NCI-H2171 treated with DMSO at 0.1 percent for 48 hours (cell line): ENCODE measurements at places on chromosomes 5 and 9.

DNA sequence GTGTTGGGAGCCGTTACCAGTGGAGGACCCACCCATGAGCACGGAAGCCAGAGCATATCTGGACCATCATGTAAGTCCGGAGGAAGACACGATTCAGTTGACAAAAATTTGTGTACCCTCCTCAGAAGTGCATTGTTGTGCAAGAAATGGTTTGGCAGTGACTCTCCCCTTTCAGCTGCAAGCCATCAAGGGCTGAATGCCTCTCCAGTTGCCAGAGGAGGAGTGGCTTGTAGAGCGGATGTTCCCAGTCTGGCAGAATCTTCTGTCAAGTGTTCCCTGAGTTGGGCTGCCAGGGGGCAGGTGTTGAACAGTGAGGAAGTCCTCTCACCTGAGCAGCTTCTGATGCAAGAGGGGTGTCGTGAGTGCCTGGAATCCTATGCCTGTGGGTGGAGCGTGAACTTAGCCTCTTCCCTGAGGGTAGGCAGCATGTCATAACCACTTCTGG is 27.6 kb upstream of the CDKN2AIPNL start:
- peak; percentile 22 for DNase-seq

DNA sequence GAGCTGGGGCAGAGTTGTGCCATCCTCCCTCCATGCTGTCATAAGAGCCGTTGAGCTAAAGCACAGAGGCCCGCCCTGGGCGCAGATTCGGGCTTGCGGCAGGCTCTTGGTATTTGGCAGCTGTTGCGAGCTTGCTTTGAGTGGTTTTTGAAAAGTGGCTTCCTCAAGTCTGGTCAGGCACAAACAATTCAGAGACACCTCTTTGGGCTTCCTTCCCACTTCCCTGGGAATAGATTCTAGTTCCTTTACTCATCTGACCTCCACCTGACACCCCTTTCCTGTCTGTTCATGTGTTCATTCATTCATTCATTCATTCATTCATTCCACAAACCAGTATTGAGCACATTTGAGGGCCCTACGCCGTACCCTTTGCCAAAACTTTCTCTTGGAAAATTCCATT is 27.4 kb downstream of the NCS1 start:
- peak; percentile 85 for DNase-seq

DNA sequence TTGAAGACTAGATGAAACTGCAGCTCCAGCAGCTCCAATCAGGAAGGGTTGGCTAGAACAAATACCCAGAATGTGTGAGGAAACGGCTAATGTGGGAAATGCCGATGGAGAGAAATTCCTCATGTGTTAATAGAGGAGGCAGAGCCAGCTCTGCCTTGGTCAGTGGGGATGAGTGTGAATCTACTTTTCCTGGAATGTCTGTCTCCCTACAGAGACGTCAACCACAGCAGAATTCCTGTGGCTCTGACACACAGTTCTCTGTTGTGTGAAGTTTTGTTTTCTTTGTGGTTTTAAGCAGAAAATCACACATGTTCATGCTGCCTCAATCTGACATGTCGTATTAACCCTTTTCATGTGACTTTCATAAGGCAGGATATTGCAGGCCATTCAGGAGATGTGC is 476.6 kb upstream of the WWC1 start:
- no peak for DNase-seq

- no peak for DNase-seq
Observed at GRCh38 chr5:154786414-154786813, 31.2 kb downstream of the LARP1 start.

DNA sequence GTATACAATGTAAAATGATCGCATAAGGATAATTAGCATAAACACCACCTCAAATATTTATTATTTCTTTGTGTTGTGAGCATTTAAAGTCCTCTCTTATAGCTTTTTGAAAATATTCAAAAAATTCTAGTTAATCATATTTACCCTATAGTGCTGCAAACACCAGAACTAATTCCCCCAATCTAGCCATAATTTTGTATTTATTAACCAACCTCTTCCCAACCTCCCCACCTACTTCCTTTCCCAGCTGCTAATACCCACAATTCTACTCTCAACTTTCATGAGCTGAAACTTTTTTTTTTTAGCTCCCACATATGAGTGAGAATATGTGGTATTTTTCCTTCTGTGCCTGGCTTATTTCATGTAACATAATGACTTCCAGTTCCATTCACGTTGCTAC is 317.8 kb upstream of the ATP10B start:
- DNase-seq: no peak

DNA sequence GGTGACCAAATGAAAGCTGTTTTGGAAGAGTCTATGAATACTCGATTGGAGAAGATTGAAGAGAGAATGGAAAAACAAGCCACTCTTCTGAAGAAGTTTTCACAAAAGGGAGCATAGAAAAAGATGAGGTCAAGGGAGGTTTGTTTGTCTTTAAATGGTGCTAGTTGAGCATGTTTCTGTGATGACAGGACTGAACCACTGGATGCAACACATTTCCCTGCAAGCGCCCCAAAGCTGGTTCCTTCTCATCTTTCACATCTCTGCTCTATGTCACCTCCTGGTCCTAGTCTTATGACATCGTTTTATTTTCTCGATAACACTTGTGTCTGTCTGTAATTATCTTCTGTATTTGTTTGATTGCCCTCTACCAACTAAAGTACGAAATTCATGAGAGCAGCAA is 3.8 kb upstream of the CCDC192 start:
- DNase-seq: no peak

- no peak for DNase-seq
Observed at GRCh38 chr5:79560771-79561524, 47.0 kb upstream of the HOMER1 start.

DNA sequence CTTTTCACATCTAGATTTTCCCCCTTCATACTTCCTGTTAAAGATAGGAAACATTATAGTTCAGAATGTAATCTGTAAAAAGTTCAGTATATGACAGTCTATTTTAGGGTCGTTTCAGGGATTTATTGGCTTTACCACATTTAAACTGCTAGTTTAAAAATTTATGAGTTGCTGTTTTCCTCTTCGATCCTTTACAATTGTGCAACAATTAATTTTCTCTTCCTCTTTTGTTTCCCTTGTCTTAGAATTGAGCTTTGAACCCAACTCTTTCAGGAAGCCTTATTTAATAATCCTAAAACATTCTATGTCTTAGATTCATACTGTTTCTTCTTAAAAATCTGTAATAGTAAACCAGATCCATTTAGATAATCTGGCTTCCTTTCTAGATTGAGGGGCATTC is 16.4 kb downstream of the ZSWIM6 start:
- DNase-seq: no peak

DNA sequence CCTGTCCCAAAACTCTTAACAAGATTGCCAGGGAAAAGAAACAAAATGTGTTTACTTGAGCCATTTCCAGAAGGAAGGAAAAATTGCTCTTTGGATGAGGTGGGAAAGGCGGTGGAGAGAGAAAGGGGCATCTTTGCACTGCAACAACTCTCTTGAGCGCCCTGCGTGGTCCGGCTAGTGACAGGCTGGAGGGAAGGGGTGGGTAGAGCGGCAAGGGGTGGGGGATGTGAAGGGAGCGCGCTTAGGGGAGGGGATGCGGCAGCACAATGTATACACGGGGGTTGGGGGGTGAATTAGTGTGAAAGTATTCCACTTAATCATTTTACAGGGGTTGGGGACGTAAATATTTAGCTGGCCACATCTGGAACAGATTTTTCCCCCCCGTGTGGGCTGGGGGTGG is 1.3 kb downstream of the FGF10 start:
- DNase-seq: no peak

- DNase-seq: no peak
Observed at GRCh38 chr9:91646702-91647101, 223.1 kb upstream of the NFIL3 start.

DNA sequence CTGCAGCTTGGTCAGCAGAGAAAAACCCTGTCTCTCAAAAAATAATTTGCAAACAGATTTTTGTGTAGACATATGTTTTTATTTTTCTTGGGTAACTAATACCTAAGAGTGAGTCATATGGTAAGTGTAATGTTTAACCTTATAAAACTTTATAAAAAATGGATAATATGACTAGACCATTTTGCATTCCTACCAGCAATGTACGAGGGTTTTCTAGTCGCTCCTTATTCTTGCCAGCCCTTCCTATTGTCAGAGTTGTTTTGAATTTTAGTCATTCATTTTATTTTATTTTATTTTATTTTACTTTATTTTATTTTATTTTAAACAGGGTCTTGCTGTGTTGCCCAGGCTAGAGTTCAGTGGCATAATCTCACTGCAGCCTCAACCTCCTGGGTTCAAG is 37.8 kb downstream of the RABGAP1 start:
- DNase-seq: peak; percentile 1

DNA sequence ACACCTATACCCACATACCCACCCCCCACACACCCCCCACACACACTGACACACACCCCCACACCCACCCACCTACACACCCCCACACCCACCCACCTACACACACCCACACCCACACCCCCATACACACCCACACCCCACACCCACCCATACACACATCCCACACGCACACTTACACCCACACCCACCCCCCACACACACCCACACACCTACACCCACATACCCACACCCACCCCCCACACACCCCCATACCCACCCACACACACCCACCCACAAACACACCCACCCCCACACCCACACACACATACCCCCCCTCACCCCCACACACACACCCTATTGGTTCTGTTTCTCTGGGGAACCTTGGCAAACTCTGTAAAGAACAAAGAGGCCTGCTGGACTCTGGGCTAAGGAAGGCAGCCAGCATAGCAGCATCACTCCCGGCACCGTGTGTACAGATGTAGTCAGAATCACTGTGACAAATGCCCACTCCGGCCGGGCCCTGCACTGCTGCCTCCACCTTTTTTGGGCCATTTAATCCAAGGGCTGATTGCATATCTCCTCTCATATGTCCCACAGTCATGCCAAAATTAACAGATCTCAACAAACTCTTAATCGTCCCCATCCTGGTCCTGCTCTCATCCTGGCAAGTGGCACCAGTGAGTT is 42.3 kb downstream of the COL23A1 start:
- no peak for DNase-seq

GRCh38 chr5:179258001-179258921 is 87.0 kb downstream of the ADAMTS2 start:
- no peak for DNase-seq

DNA sequence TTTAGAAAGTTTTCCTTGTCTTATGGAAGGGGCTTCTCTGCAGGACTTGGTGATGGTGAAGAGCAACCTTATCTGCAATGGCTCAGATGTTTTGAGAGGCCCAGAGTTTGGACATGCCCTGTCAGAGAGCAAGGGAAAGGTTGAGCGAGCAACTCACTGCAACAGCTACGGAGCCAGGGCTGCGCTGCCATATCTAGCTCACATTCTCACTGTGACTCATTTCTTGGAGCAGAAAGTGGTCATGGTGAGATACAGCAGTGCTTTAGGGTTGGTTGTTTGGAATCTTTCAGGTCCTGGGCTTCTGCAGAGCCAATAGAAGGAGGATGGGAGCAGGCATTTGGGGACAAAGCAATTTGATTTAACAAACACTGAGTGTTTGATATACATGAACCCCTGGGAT is 12.3 kb downstream of the GLRA1 start:
- no peak for DNase-seq

DNA sequence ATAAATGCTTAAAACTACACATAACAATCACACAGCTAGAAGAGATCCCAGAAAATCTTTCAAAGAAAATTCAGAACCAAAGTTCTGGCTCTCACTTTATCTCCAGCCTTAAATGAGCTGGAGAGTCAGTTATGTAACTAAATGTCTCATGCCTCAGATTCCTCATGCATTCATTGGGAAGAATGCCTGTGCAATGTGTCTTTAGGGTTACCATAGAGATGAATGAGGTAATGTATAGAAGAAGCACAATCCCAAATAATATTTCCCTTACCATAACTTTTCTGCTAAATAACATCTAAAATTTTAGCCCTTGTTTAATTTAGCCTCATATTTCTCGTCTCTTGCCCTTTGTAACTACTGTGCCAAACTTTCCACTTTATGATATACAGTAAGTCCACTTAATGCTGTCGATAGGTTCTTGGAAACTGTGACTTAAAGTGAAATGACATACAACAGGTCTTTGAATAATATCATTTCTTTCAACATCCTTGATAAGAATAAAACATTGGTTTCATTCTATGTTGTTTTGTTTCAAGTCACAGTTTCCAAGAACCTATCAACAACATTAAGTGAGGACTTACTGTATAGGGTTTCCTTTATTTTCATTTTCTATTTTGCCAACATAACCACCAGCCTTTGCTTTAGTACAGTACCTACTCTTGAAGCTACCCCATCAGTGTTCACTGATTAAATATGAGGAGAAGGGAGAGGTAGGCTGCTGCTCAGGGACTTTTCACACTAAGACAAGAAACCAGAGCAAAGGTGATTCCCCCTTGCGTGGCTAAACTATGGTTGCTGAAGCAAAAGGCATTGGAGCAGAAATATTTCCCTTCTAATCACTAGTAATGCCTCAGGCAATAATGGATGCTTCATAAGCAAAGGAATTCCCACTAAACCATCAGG is 295.7 kb upstream of the PTGER4 start:
- DNase-seq: no peak

GRCh38 chr5:176611435-176611834 is 1.5 kb upstream of the GPRIN1 start:
- DNase-seq: no peak

- peak; percentile 95 for DNase-seq
Observed at GRCh38 chr5:142869886-142870285, 99.7 kb downstream of the ARHGAP26 start.

- peak; percentile 31 for DNase-seq
Observed at GRCh38 chr9:136773386-136774044, 9.2 kb upstream of the LCN15 start.

DNA sequence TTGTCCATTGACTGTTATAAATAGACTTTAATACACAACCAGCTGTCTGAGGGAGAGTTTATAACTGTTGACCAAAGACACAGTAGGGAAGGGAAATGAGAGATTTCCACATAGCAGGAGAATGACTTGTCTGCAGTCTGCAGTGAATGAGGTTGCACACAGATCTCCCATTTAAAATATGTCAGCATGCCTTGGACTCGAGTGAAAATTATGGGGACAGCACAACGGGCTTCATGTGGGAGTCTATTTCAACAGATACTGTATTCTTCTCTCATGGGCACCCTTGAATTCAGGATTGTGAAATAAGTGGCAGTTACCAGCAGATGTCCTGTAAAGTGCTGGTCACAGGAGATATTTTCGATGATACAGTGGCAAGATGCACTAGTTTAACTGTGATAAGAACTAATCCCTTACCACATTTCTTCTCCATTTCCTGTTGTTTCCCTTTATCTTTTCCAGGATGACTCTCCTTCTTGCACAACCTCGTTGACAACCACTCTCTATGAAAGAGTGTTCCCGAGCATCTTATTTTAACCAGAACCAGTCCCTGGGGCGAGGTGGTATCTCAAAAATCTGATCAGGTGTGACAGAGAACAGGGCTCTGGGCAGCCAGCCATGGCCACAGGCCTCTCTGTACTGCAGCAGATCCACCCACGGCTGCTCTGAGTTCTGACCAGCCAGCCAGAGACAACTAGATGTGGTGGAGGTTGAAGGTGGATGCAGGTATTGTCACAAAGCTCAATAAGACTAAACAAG is 51.5 kb upstream of the MAP3K1 start:
- DNase-seq: no peak
